SJSA1 (cell line): ENCODE measurements at places on chromosomes 6 and 20. TPM values are rescaled to one million over a fixed set of nuclear protein-coding genes. Genes with fewer than 3 reads are reported as not detected.

Gene AVP
- total RNA-seq, result not detected in 2 replicates

GRCh38 chr6:166933396-166933795 lies 23.0 kb downstream of the RNASET2 start:
- DNase-seq, result no peak

Gene RIN2
- 15.7 and 19.0 TPM in 2 replicates for total RNA-seq

Gene RIPOR3
- 1.3 and 1.8 TPM in 2 replicates for total RNA-seq
